ENCODE measurements at places on chromosomes 11 and 22.
A peak's percentile ranks its signal among the peaks of the same experiment; 100 is the strongest.

DNA sequence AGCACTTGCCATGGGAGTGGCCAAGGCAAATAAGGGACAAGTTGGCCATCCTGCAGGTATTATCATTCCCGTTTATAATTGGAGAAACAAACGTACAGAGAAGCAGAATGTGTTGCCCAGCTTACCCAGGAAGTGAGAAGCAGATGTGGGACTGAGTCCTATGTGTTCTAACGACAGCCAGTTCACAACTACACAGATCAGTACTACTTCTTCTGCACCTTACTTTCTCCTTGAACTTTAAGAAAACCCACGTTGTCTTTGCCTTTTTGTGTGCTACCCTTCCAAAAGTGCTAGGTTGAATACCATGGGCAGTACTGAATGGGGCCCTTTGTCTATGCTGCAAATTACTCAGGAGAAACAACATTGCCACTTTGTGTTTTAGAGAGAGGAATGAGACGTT is 62.8 kb upstream of the BLID start:
- DNase-seq = no peak

DNA sequence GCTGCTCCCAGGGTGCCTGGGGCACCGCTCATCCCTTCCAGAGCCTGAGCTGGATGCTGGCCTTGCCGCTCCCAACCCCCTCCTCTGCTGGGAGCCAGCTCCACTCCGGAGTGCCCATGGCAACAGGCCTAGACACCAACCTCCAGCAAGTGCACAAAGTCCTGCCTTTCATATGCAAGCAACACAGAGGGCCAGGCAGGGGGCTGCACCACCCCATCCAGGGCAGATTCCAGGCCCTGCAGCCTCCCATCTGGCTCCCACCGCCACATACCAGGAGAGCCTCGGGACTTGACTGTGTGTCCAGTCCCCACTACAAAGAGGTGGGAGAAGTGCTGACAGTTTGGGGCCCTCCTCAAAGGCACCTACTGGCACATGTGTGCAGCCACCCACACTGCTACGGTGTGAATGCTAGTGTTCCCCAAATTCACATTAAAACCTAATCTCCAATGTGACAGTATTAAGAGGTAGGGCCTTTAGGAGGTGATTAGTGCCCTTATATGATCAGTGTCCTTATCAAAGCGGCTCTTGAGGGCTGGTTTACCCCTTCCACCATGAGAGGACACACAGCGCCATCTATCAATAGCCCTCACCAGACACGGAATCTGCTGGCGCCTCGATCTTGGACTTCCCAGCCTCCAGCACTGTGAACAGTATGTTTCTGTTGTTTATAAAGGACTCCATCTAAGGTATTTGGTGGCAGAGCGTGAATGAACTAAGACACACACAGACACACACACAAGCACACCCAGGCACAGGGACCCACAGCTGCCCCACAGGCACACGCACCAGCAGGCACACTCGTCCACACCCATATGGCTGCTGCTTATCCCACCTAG is 16.2 kb downstream of the ARVCF start:
- peak; percentile 49 for DNase-seq

DNA sequence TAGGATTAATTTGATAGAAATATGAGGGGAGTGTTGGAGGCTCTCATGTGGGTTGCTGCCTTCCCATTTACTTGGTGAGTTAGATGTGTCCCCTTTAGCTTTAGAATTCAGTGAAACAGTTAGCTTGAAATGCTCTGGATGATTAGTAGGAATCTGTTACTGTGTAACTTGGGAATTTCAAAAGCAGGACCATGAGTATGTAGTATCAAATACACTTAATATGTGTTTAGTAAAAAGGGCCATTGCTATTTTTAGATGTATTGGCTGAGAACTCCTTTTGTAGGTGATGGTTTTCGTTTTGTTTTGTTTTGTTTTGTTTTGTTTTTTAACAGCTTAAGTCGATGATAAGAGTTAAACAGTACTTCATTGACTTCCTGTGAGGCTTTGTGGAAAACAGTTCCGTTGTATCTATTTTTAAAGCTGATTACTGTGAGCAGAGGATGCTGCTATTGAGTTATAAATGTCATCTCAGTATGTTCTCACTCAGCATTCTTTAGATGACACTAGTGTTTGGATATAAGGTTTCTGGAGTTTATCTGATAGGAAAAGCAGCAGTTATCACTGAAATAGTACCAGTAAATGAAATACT is 53.5 kb downstream of the MCAM start:
- no peak for DNase-seq

DNA sequence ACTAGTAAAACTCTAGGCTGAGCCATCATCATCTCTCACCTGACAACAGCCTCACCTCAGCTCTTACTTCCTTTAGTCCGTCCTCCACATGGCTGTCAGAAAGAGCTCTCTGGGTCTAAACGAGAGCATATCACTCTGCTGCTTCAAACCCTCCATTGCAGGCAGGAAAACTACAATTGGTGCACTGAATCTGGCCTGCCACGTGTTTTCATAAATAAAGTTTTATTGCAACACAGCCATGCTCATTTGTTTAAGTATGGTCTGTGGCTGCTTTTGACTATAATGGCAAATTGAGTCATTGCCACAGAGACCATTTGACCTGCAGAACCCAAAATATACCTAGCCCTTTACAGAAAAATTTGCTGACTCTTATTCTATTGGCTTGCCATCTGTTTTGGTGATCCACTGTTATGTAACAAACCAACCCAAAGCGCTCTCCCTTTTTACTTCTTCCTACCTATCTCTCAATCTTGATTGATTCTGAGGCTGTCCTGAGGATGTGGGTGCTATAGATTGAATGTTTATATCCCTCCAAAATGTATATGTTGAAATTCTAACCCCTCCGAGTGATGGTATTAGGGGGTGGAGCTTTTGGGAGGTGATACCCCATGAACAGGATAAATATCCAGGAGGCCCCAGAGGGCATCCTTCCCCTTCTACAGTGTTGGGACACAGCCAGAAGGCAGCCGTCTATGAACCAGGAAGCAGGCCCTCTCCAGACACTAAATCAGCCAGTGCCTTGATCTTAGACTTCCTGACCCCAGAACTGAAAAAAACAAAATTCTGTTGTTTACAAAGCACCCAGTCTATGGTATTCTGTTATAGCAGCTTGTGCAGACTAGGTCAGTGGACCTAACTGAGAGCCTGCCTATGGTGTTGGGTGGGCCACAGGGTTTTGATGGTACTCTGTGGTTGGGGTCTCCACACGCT is 99.9 kb downstream of the PIWIL4 start:
- no peak for DNase-seq

- no peak for DNase-seq
Measured at GRCh38 chr11:96113193-96113681, 189.3 kb upstream of the MTMR2 start.

DNA sequence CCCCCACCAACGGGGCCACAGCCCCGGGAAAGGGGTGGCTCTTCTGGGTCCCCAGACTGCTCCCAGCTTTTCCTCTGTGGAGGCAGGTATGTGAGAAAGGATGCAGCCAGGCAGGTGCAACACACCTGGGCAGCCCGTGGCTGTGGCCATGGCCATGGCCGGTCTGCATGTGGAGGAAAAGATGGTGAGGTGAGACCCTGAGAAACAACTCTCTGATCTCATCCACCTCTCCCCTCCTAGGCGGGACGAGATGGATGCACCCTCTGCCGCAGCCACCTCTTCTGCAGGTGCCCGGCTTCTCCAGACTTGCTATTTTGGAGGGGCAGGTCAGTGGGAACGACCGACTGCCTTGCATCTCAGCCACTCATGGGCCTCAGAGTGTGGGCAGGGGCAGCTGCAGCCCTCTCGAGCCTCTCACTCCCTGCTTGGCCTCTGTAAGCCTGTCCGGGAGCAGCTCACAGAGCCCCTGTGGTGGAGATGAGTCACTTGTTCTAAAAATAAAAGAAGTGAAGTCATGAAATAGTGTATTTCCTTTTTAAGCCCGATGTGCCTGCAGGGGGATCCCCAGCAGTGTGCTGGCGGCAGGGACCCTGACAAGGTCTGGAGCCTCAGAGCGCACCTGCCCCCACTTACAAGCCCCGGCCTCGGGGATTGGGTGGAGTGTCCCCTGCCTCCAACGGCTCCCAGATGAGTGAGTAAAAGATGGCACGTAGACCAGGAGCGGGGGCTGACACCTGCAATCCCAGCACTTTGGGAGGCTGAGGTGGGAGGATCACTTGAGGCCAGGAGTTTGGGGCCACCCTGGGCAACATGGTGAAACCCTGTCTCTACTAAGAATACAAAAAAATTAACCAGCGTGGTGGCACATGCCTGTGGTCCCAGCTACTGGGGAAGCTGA is 10.7 kb downstream of the SMIM38 start:
- no peak for DNase-seq

GRCh38 chr22:43308836-43309235 is 34.3 kb downstream of the SCUBE1 start:
- no peak for DNase-seq

DNA sequence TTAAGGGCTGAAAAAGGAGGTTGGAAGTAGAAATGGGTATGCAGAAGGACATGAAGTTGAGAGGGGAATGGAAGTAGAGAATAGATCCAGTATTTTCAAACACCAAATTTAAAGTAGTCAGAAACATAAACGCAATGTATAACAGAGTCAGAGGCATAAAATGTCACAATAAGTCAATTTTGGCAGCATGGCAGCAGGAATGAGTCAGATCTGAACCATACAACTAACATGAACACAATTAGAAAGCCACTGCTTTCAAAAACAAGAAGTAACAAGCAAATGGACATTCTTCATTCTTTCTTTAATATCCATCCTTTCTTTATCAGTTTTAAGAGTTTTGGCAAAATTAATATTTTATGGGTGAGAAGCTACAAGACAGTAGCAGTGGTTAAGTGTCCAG is 2.5 kb downstream of the CHORDC1 start:
- DNase-seq = no peak

Data from head of caudate nucleus (tissue), 42 donors.